ENCODE measurements at places on chromosomes 7 and 10.

DNA sequence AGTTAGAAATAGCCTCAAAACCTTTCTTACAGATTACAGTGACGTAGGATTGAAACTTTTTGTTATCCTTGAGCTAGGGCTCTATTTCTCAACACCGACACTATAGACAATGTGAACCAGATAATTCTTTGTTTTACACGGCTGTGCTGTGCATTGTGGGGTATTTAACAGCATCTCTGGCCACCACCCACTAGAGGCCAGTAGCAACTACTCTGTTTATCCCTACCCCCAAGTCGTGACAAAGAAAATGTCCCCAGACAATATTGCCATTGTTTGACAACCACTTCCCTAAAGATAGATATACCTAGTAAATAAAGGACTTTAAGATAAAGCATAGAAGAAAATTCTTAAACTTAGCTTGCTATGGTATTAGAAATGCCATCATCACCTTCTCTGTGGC lies 359.6 kb downstream of the ARL4A start:
- no peak for DNase-seq

- no peak for DNase-seq
Observed at GRCh38 chr10:51368943-51369342, 294.7 kb downstream of the PRKG1 start.

GRCh38 chr7:99997545-99998137 lies 17.8 kb upstream of the ZKSCAN1 start:
- DNase-seq: peak; percentile 31

DNA sequence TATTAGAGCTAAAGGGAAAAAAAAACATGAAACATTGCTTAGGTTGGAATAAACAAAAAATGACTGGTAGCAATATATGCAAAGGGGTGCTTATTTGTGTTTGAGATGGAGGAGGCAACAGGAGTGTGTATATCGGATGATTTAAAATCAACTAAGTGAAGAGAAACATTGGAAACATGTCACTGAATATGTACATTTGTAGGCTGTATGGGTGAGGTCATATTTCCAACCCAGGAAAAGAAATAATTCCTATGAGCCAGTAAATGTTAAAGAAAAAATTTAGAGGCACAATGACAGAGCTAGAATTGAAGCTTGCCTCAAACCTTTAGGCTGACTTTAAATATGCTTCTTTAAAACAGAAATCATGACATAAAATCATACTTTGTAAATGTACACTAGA lies 709.0 kb upstream of the SEMA3D start:
- DNase-seq: no peak

DNA sequence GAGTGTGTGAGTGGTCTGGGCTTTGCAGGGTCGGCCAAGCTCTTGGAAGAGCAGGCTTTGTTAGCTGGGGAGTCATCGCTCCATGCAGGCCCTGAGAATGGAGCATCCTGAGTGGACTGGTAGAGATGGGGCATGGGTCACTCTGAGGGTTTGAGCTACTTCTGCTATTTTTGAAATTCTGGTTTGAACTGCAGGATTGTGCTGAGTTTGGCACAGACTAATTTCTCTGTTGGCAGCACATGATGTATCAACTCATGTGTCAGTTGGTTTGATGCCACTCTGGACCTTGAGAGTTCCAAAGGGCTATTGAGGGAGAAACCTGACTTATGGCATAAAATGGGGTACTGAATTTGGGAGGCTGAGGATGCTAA lies 56.3 kb downstream of the LRMDA start:
- DNase-seq: no peak

DNA sequence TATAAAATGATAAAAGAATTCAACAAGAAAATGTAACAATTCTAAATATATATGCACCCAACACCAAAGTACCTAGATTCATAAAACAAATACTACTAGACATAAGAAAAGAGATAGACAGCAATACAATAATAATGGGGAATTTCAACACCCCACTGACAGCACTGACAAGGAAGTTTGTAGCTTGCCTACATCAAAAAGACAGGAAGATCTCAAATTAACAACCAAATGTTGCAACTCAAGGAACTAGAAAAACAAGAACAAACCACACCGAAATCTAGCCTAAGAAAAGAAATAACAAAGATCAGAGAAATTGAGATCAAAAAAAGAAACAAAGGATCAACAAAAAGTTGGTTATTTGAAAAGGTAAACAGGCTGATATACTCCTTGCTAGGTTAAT lies 36.5 kb upstream of the TNKS2 start:
- no peak for DNase-seq

GRCh38 chr7:1290679-1291356 lies 58.1 kb downstream of the UNCX start:
- no peak for DNase-seq

- DNase-seq: no peak
Observed at GRCh38 chr10:605632-606325, 83.7 kb downstream of the DIP2C start.

- DNase-seq: no peak
Observed at GRCh38 chr7:27602766-27603165, 59.9 kb downstream of the HIBADH start.

DNA sequence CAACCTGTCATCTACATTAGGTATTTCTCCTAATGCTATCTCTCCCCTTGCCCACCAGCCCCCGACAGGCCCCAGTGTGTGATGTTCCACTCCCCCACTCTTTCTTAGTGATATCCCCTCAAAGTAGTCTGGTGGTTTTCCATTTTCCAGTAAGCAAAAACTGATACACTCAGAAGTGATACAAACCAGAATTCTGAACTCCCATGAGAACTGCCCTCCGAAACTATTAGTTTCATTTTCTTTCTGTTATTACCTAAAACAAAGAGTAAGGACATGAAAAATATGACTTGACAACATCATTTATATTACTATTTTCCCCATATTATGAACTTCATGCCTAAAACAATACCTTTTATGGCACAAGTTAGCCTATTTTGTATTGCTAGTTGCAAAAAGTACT lies 175.0 kb downstream of the OTUD1 start:
- no peak for DNase-seq

- peak; percentile 85 for DNase-seq
Observed at GRCh38 chr10:124388823-124389612, 29.7 kb downstream of the OAT start.

DNA sequence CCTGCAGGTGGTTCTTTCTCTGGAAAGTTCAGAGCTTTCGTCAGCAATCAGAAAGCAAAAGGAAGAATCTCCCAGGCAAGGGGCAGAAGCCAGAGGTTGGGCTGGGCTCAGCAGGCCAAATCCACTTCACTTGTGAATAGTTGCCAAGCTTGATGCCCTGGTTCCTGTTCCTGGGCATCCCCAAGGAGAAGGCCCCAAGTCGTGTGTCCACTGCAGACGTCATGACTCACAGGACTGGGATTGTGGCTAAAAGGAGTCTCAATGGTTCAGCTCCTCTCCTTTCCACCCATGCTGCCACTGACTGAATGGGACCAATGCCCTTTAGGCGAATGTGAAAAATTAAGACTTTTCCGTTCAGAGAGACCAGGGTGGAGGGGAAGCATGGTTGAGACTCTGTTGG lies 38.6 kb upstream of the TRIM8 start:
- peak; percentile 86 for DNase-seq

- DNase-seq: peak; percentile 51
Observed at GRCh38 chr7:80749270-80749669, 110.8 kb downstream of the CD36 start.

DNA sequence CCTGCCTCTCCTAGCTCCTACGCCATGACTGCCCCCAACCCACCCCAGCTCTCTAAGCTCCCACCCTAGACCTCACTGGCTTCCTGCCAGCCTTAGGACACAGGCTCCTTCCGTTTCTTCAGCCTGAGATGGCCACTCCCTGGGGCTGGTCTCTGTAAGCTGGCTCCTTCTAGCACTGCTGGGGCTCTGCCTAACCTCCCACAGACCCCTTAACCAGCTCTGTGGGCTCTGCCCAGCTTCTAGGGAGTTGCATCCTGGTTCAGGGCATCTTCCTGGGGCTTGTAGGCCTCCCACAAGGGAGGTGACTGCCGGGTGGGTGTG lies 478.6 kb upstream of the KLF6 start:
- DNase-seq: no peak

GRCh38 chr10:82738592-82738991 lies 863.6 kb downstream of the NRG3 start:
- DNase-seq: no peak

DNA sequence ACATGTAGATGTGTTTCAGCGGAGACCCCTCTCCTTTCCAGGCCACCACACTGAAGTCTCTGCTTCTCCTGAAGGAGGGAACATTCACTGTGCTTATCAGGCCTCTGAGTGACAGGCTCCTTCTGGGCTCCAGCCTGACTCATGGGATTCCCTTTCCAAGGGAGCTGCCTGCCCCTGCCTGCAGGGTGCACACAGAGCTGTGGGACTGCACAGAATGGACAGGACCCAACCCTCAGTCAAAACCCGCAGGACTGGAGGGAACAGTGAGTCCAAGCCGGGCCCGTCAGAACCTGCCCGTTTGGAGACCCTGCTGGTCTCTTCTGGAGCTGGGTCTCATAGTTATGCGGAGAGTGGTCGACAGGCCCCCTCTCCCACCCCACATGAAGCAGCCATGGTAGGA lies 32.6 kb downstream of the PLAC9 start:
- DNase-seq: no peak

DNA sequence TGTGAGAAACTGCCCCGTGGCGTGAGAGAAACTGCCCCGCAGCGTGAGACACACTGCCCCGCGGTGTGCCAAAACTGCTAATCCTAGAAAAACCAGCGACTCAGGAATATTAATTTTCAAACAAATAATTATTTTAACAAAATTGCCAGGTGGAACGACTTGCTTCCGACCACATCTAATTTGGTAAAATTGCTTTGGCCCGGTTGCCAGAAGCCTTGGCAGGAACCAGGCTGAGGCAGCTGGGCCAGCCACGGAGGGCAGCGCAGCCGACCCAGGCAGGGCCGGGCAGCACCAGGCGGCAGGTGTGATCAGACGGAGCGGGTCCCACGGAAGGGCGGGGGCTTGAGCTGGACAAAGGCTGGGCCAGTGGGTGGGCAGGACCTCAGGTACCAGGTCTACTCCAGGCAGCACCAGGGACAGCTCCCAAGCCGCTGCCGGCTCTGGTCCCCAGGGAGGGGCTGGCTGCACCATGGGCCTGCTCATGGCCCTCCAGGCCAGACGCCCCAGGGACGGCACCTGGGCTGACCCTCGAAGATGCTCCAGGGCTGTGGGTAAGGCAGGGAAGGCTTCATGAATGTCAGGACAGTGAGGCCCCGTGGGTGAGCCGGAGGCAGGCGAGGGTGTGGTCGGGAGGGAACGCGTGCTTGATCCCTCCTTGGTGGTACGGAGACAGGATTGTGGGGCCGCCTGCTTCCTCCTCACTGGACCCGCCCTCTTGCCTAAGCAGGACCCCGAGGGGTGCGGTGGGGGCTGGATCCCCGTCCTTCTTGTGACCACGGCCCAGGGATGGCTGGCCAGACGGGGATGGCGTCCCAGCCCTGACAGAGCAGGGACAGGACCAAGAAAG lies 7.7 kb upstream of the ADGRA1 start:
- no peak for DNase-seq

Data from kidney tubule cell (primary cell).